ENCODE measurements at places on chromosomes 16 and 17. TPM values are rescaled to one million over a fixed set of nuclear protein-coding genes. Genes with fewer than 3 reads are reported as not detected.

Gene SLC16A13
- 0.30 TPM for total RNA-seq

Gene KCNH6
- total RNA-seq: not detected

Gene MYO18A
- total RNA-seq: 21.8 TPM

Gene TEDC2
- 22.6 TPM for total RNA-seq

Gene STAT5B
- total RNA-seq: 28.2 TPM

Gene ZNF598
- 21.3 TPM for total RNA-seq

Gene CBLN1
- not detected for total RNA-seq

Gene CSH1
- total RNA-seq: not detected

Gene BAIAP3
- total RNA-seq: not detected

Gene CCDC144A
- 0.42 TPM for total RNA-seq

Gene STARD3
- total RNA-seq: 33.1 TPM

Gene AKAP1
- total RNA-seq: 6.9 TPM

Gene C1QL1
- total RNA-seq: 21.4 TPM

Gene TBC1D3K
- total RNA-seq: not detected

Gene GABARAP
- 575 TPM for total RNA-seq

Gene WDR45B
- total RNA-seq: 68.1 TPM

Gene ZNF597
- 3.4 TPM for total RNA-seq

Gene ARHGDIG
- total RNA-seq: not detected

Gene NLE1
- total RNA-seq: 13.3 TPM

Gene STX1B
- 0.37 TPM for total RNA-seq

Gene DNAAF8
- total RNA-seq: 0.81 TPM

Gene LITAFD
- not detected for total RNA-seq

Gene FNDC8
- total RNA-seq: not detected

Gene GPR139
- not detected for total RNA-seq

Gene PYY
- not detected for total RNA-seq

Gene TAC4
- total RNA-seq: not detected

Gene PYDC1
- total RNA-seq: not detected

Gene HES7
- 0.94 TPM for total RNA-seq

Gene KRTAP4-4
- total RNA-seq: not detected

Gene PIGW
- total RNA-seq: 8.3 TPM

Gene ALOXE3
- not detected for total RNA-seq

Gene CA7
- not detected for total RNA-seq

Gene CIITA
- 0.71 TPM for total RNA-seq

Gene ZPBP2
- total RNA-seq: not detected

Gene PRAC2
- not detected for total RNA-seq

Gene JMJD8
- 68.5 TPM for total RNA-seq

Gene MMP28
- 1.2 TPM for total RNA-seq

Gene PRSS33
- total RNA-seq: not detected

Gene LCAT
- total RNA-seq: 4.6 TPM

Gene CNTNAP1
- total RNA-seq: 11.8 TPM

Gene AIPL1
- not detected for total RNA-seq

Gene CORO1A
- total RNA-seq: 8.0 TPM

Gene SLC38A8
- not detected for total RNA-seq

Gene CLEC18B
- not detected for total RNA-seq

Gene OR4D1
- not detected for total RNA-seq

Gene CCL1
- total RNA-seq: not detected

Gene MYH4
- not detected for total RNA-seq

Gene UBE2I
- 85.7 TPM for total RNA-seq

Gene ZFPM1
- total RNA-seq: 0.10 TPM

Gene KRT9
- total RNA-seq: not detected

Gene BICDL2
- total RNA-seq: not detected

Gene ICAM2
- 0.84 TPM for total RNA-seq

All from M059J (cell line).